ENCODE measurements at places on chromosomes 1 and 21.

DNA sequence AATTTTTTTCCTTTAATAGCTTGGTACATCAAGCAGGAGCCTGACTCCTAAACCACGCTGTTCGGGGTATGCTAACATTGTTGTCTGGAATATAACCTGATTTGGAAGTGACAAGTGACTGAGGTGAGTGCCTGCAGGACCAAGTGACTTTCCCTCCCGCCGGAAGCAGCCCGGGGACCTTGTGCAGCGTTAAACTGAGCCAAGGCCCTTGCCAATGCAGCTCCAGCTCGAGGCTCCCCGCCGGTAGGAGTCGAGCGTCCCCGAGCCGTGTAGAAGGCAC is 716 bp upstream of the MTARC1 start:
- no peak for DNase-seq

DNA sequence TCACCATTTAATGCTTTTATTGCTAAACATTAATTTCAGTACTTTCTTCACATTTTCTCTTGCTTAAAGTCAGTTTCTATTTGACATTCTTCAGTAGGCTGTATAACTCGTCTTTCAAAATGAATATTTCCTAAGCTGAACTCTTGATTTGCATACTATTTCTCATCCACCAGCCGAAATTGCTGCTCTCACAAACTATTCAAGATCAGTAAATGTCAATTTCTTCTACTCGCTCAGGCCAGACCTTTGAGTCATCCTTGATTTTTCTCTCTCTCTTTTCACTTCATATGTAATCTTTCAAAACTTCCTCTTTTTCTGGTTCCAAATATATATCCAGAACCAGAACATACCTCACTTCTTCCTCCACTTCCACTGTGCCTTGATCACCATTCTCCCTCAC is 990.0 kb downstream of the KCNT2 start:
- DNase-seq = no peak

GRCh38 chr1:52559875-52560274 is 7.0 kb upstream of the TUT4 start:
- DNase-seq = no peak

DNA sequence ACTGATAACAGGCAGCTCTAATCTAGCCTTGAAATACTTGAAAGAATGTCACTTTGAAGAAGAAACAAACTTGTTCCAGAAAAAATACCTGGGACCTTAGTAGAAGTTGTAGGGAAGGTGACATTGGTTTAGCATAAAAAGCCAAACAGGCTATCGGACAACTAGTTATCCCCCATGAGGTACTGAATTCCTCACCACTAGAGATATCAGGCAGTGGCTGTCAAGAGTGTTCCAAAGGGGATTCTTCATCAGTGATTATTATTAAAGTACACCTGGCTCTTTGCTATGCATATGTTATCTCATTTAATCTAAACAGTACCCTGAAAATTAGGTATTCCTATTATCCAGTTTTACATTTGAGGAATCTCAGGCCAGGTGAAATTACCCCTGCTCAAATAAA is 13.1 kb upstream of the HMGN2 start:
- no peak for DNase-seq

All from CD8-positive, alpha-beta memory T cell (primary cell).